ENCODE measurements at places on chromosomes 2 and 18.

GRCh38 chr2:241598061-241598460 lies 38.9 kb downstream of the THAP4 start:
- no peak for DNase-seq

- no peak for DNase-seq
Measured at GRCh38 chr2:162333968-162334367, 10.0 kb upstream of the GCA start.

DNA sequence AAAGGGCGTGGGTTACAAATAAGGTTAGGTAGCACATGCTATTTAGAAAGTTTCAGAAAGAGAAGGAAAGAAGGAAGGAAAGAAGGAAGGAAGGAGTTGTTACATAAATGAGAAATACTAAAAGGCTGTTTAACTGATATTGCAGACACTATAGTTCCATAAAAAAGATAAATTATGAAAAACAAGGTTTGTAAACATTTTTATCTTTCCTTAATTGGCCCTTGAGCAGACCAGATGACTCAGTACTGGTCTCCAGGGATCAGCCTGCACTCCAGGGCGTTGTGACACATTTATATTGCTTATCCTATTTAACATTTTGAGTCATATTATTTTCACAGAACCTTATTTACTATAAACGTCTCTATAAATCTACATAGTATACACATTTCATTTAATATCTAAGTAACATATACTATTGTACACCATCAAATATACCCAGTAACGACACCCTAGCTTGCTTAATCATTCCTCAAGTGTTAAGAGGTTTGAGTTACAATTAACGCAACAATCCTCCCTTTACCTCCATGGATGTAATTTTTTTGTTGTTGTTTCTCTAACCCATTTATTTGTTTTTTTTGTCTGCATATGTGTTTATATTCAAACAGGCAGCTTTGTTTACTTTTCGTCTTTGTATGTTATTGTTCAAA lies 2.8 kb upstream of the RAB31 start:
- no peak for DNase-seq

DNA sequence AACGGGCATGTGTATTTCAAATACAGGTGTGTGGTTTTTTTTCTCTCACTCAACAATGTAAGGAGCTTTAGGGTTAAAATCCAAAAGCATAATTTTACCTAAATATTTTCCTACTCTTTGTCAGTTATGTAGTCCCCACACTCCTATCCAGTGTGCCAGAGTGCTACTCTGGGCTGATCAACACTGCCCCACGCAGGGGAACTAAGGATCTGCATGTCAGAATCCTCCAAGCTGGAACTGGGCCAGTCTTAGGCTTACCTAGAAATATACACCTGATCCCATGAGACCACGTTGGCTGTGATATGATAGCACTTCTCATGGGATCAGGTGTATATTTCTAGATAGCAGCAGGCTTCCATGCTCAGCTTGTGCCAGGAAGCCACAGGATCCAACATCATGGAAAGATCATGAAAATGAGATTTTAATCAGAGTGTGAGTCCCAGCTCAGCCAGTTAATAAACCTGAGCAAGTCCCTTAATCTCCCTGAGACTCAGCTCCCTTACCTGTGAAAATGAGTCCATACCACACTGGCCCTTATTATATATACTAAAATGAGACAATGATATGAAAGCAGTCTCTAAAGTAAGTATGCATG lies 29.7 kb downstream of the CCDC141 start:
- peak; percentile 47 for DNase-seq

- no peak for DNase-seq
Measured at GRCh38 chr2:206442474-206442832, 879 bp upstream of the ADAM23 start.

DNA sequence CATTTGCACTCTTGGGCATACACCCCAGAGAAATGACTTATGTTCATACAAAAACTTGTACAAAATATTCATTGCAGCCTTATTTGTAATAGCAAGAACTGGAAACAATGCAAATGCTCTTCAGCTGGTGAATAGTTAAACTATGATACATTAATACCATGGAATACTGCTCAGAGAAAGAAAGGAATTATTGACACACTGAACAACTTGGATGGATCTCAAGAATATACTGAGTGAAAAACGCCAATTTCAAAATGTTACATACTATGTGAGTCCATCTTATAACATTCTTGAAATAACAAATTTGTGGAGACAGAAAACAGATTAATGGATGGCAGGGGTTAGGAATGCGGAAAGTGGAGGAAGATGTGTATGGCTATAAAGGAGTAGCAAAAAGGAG lies 17.2 kb downstream of the LNPK start:
- no peak for DNase-seq

DNA sequence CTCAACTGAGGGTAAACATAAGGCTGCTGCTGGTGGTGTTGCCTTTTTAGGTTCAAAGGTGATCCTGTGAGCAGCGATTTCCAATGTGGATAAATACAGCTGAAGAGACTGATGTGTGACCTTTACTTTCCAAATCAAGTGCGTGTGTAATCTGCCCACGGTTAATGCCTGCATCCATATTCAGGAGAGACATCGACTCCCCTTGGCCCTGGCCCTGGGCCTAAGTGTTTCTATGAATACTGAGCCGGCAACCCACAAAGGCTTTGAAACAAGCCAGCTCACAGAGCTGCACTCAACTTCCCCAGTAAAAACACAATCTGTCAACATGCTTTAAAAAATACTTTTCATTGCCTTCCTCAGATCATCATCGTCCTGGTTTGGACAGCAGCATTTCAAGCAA lies 1026.6 kb downstream of the TMEM182 start:
- DNase-seq, result no peak

- DNase-seq, result no peak
Measured at GRCh38 chr18:79366177-79367094, 29.3 kb upstream of the NFATC1 start.

- no peak for DNase-seq
Measured at GRCh38 chr2:112757265-112757664, 7.1 kb downstream of the CKAP2L start.

DNA sequence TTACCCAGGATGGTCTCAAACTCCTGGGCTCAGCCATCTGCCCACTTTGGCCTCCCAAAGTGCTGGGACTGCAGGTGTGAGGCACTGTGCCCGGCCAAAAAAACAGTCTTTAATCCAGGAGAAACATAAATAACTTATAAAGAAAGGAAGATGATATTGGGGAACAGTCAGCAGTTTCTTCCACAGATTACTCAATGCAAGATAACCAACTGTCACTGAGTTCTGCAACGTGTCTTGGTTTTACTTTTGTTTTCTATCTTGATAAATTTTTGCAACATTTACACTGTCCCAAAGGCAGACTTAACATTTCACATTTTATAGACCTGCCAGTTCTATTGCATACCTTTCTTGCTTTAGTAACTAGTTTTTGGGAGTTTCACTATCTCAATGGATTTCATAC lies 71.1 kb downstream of the ANKRD44 start:
- no peak for DNase-seq

GRCh38 chr2:69225933-69226332 lies 161.1 kb downstream of the GFPT1 start:
- no peak for DNase-seq

DNA sequence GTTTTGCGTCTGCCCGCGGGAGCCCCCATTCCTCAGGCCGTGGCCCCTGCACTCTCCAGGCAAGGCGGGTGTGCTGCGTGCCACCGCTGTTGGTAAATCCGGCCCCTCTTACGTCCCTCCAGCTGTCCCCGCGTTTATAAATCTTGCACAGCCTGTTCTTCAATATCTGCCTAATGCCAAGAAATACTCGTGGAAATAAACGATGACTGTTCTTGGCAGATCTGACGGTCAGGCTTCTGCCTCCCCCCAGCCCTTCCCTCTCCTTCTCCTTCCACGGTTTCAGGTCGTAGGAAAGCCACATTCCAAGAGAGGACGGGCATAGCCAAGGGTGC lies 20.5 kb downstream of the ODC1 start:
- DNase-seq, result no peak

DNA sequence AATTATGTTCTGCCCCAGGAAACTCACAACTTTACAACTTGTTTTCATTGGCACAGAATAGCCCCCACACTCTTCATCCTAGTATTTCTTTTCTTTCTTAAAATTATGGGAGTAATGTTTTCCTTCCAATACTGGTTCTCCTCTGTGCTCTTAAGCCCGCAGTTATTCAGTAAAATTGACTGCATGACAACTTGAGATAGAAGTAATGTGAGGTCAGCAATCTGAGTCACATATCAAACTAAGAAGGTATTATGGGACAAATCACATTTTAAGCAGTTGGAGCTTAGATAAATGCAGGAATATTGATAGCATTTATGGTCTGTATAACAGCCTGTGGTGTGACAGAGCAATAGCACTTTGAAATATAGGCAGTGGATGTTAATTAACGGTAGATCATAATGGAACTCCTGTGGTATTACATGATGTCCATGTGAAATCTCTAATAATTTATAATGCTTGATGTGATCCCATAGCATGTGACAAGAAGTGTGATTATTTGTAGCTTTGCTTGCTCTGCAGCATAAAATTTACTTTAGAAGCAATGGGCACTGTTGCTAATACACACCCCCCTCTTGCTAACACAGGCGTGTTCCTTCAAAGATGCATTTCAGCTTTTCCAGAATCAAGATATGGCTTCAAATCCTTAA lies 351.4 kb upstream of the CDH20 start:
- no peak for DNase-seq

DNA sequence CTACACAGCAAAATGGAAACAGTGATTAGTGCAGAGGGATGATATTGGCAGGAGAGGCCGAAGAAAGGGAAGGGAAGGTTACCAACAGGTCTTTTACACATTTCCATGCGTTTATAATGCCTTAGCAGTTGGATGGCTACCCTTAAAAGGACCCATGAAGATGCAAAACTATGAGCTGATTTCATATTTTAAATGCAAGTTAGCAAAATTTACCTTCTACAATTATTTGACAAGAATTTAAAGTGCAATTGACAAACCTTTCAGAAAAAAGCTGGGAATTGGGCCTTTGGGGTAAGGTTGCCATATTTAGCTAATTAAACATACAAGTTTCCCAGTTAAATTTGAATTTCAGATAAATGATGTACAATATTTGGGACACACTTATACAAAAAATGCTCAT lies 13.3 kb downstream of the DNER start:
- DNase-seq, result no peak

Data from NCI-H526 treated with DMSO at 0.1 percent for 48 hours (cell line).